ENCODE measurements at places on chromosomes 3 and 15.

- peak; percentile 50 for DNase-seq
Measured at GRCh38 chr3:179146911-179147513, 1.1 kb upstream of the PIK3CA start.

- DNase-seq, result no peak
Measured at GRCh38 chr15:89399238-89400115, 64.9 kb upstream of the POLG start.

- DNase-seq, result no peak
Measured at GRCh38 chr3:193095366-193095765, 145.7 kb upstream of the PLAAT1 start.

- DNase-seq, result no peak
Measured at GRCh38 chr15:42364529-42364928, 5.2 kb downstream of the CAPN3 start.

DNA sequence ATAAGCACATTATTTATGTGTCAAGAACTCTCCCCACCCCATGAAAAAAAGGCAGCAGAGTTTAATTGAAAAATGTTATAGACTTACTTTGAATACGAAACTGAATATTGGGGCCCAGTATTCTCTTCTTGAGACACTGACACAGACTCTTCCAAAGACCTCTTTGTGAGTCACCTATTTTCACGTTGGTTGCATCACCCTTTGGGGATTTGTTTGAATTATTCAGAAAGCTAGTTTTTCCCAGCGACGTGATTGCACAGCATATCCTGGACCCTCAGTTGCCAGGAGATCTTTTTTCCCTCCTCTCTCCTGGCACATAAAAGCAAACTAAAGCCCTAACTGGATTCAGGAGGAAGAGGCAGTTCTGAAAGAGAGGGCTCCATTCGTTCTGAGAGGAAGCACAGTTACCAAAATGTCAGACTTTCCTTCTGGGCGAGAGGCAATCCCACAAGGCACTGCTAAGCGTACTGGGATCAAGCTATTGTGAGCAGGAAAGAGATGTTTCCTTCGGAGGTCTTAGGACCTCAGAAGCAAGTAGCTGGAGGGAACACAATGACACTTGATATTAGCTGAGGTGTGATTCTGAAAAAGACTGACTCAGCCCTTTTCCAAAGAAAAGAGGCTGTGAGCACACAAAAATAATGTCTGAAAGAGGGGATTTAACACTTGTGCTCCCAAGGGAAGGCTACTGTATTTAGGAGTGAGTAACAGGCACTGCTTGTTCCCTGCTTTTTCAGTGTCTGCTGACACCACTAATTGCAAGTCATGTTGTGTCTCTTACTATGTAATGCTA is 65.8 kb upstream of the CADPS start:
- no peak for DNase-seq

DNA sequence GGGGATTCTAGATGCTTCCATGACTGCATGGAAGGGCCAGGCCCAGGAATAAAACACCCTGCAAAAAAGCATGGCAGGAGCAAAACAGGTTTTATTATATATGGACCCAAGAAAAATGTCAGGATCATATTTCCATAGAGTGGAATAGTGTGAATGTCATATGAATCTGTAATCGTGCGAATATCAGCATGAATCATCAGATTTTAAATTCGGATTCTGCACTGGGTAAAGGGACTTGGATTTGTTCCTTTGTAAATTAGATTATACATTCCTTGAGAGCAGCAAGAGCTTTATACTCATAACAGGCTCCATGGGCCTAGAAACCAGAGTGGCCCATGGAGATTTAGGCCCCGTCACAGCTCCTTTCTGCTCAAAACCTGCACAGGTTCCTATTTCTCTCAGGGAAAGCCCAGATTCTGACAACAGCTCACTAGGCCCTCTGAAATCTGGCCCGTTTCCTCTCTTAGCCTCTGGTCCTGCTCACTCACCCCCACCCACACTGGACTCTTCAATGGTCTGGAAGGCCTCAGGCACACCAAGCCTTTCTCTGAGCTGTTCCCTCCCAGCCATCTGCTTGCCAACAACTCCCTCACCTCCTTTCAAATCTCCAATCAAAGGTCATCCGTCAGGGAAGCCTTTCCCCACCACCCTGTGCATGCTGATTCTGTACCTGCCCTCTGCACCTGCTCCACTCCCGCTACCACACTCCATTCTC is 76.0 kb downstream of the FEM1B start:
- no peak for DNase-seq

DNA sequence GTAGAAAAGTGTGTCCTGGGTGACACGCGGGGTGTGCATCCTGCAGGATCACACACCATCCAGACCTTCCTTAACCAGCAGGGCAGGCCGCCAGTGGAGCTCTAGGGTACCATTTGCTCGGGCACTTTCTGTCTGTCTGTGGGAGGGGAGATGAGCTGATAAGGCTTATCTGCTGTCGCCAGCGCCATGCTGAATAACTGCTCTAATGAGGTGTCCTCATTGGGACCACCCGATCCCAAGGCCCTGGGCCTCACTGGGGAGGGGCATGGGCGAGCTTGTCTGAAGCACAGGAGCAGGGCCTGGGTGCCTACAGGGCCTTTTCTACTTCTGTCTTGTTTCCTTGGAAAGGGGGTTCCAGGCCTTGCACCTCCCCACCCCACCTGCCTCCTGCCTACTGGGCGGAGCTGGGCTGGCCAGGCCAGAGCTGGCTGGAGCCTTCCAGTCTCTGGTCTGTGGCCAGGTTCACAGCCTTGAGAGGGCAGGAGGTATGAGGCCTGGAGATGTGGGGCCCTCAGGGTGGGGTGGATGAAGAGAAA is 2.5 kb upstream of the GATA2 start:
- no peak for DNase-seq

DNA sequence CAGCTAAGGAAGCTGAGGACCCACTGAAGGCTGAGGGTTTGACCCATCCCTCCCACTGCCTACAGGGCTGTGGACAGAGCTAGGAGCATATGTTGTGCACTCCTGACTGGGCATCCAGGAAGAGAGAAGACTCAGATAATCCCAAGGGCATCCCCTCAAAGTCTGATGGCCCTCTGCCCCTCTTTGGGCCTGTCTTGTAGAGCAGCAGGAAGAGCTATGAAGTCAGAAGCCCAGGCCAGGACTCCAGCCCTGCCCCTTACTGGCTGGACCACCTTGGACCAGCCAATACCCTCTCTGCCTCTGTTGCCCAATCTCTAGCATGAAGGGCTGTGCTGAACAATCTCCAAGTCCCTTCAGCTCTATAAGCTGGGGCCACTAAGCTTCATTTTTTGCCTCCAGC is 210.8 kb downstream of the RPLP1 start:
- DNase-seq, result no peak

DNA sequence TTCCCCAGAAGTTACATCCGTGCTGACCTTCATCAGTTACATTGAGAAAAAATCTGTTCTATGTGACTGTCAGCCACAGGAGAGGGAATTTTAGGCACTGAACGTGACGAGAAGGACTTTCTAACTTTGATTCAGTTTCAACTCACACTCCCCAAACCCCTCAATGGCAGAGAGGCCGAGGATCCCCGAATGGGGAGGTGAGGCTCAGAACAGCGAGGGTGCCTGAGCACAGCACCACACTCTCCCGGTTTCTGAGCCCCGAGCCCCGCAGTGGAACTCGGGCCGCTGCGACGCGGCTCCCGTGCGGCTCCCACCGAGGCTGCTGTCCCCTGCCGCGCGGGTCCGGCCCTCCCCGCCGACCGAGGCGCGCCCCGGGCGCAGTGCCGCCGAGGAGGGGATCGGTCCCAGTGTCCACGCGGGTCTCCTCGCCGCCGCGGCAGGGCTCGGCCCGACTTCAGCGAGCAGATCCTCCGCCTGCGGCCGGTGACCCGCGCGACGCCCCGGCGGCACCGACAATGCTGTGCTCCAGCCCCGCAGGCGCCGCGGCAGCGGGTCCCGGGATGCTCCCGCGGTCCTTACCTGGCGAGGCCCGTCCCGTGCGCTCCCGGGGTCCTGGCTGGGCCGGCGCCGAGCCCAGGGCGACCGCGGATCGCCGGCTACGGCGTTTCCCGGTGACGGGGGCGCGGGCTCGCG is 439 bp downstream of the CTXND1 start:
- no peak for DNase-seq

- DNase-seq, result peak; percentile 55
Measured at GRCh38 chr3:52277071-52277964, 1.1 kb downstream of the WDR82 start.

GRCh38 chr3:127228866-127229265 is 35.9 kb downstream of the PRR23E start:
- no peak for DNase-seq

- DNase-seq, result no peak
Measured at GRCh38 chr3:192840143-192840836, 77.4 kb downstream of the MB21D2 start.

- DNase-seq, result no peak
Measured at GRCh38 chr3:37493485-37494080, 319.2 kb upstream of the LRRFIP2 start.

- no peak for DNase-seq
Measured at GRCh38 chr3:153285194-153285641, 123.2 kb downstream of the RAP2B start.

- DNase-seq, result no peak
Measured at GRCh38 chr15:90003736-90004135, 2.6 kb downstream of the ZNF710 start.

DNA sequence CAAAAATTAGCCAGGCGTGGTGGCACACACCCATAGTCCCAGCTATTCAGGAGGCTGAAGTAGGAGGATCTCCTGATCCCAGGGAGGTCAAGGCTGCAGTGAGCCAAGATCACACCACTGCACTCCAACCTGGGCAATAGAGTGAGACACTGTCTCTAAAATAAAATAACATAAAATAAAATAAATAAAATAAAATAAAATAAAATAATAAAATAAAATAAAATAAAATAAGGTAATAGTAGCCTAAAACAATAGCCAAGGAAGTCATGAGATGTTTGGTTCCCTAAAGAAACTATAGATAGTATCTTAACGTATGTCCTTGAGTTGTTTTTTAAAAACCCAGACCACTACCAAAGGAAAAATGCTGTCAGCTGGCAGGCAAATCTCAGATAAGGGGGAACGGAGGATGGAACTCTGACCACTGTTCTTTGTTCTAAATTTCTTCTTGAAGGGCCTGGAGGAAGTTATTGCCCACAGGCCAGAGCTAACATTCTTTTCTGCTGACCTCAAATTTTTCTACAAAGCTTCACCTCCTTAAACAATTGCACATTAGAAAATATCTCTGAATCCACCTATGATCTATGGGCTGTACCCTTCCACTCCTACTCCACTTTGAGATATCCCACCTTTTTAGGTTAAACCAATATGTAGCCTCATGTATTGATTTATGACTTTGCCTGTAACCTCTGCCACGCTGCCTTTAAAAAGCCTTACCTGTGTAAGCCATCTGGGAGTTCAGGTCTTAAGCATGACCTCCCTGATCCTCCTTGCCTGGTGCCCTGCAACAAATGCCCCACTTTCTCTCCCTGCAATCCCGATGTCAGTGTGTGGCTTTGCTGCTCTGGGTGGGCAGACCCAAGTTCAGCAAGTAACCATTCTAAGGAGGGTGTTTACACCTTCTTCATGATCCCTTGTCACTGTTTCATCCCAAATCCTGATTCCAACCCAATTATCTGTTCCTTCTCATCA is 126.2 kb upstream of the BHLHE40 start:
- DNase-seq, result peak; percentile 14

DNA sequence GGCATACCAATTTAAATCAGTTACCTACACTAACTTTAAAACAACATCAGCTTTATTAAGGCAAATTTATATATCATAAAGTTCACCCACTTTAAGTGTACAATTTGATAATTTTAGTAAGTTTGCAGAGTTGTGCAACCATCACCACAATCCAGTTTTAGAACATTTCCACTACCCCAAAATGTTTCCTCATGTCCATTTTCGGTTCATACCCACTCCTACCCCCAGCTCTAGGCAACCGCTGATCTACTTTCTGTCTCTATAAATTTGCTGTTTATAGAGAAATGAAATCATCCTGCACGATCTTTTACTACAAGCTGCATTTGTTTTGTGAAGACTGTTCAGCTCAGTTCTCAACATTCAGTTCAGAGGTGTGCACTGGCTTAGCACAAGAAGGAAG is 31.5 kb upstream of the FAM81A start:
- no peak for DNase-seq

DNA sequence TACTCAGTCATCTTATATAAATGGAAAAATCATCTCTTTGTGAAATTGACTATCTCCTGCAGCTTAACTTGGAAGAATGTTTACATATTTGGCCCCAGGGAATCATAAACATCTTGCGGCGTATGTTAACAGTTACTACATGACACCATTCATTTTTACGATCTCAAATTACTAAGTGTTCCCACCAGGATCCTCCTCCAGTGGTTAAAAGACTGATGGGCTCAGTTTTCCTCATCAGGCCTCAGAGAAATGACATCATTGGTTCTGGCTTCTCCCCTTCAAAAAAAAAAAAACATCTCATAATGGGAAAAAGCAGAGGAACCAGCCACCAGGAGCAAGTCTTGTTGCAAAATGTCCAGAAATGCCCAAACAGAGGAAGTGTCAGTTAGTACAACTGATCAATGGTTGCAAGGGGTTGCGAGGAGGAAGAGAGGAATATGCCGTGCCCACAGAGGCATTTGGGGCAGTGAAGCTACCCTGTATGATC is 70.5 kb upstream of the LIPC start:
- no peak for DNase-seq

DNA sequence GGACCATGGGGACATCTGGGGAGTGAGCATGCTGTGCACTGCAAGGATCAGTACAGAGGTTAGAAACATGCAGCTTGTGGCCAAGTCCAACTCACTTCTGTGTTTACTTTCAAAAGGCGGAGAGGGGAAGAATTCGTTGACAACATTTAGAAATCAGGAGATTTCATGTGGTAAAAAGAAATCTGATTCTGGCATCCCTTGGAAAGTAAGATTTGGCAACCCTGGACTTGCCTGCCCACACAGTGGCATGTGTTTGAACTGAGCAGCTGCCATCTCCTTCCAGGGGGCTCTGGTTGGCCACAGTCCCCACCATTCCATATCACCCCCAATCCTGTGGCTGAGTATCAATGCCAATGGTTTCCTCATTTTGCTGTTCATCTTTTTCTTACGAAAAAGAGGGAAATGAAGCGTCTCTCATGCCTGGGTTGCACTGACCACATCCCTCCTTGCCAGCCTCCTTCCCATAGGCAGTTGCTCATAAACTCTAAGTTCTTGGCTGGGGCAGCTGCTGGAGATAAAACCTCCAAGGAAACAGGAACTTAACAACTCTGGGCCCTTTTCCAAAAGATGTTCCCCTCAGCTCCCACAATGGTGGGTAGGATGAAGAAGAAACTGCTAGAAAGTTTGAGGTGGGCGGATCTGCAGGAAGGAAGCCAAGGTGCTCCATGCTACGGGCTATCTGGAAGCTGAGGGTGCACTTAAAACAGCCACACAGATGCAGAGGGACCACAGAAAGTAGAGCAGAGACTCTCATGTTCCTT is 29.2 kb downstream of the SLC6A11 start:
- no peak for DNase-seq

All from RCC 7860 (cell line).